RPMI7951 (cell line): ENCODE measurements at places on chromosomes 7 and 10. TPM values are rescaled to one million over a fixed set of nuclear protein-coding genes. Genes with fewer than 3 reads are reported as not detected.

INSYN2A gene
- under 0.01 TPM in 1 of 2 replicates, not detected in the other for total RNA-seq

PTF1A gene
- total RNA-seq, result not detected in 2 replicates

FANK1 gene
- 0.68 and 1.3 TPM in 2 replicates for total RNA-seq

PGAM2 gene
- 0.36 and 0.78 TPM in 2 replicates for total RNA-seq

WEE2 gene
- not detected in 2 replicates for total RNA-seq

HMX2 gene
- 0.10 TPM in 1 of 2 replicates, not detected in the other for total RNA-seq

SAMD9L gene
- 25.9 and 33.9 TPM in 2 replicates for total RNA-seq

SLC26A3 gene
- total RNA-seq, result not detected in 2 replicates

PLXNA4 gene
- 1.4 and 2.1 TPM in 2 replicates for total RNA-seq

ELFN1 gene
- total RNA-seq, result 0.39 and 0.48 TPM in 2 replicates

TBL2 gene
- 78.9 and 88.3 TPM in 2 replicates for total RNA-seq

NEURL1 gene
- not detected in 2 replicates for total RNA-seq

DGKI gene
- total RNA-seq, result 3.2 and 4.0 TPM in 2 replicates

CALHM1 gene
- total RNA-seq, result not detected in 2 replicates

HOXA3 gene
- 0.98 and 4.7 TPM in 2 replicates for total RNA-seq

FAM53B gene
- 6.7 and 7.3 TPM in 2 replicates for total RNA-seq

CACNA2D1 gene
- 7.2 and 9.3 TPM in 2 replicates for total RNA-seq

TRIM50 gene
- not detected in 2 replicates for total RNA-seq

FAM241B gene
- total RNA-seq, result 0.36 TPM in 1 of 2 replicates, not detected in the other

TEX47 gene
- total RNA-seq, result not detected in 2 replicates

ANKRD1 gene
- total RNA-seq, result 0.29 and 0.36 TPM in 2 replicates

AGR2 gene
- not detected in 2 replicates for total RNA-seq

FAM13C gene
- total RNA-seq, result 3.4 and 4.1 TPM in 2 replicates

AMPH gene
- total RNA-seq, result 1.4 and 1.7 TPM in 2 replicates

LIPK gene
- total RNA-seq, result not detected in 2 replicates

MTURN gene
- total RNA-seq, result 5.0 and 9.1 TPM in 2 replicates

TAS2R4 gene
- 0.10 and 0.12 TPM in 2 replicates for total RNA-seq
